ENCODE measurements at places on chromosomes 13 and 19.

DNA sequence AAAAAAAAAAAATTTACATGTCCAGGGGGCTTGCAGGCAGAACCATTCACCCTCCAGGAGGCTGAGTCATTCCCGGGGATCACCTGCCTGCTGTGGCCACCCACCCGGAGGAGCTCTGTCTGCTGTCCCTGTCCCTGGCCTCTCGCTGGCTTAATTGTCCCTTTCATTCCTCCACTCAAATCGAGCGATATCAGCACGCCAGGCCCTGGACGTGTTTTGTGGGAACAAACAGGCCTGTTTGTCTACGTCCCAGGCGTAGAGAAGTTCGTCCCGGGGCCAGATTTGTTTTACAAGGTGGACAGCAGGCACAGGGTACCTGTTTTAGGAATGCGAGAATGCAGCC, 21.2 kb downstream of the SULT2B1 start:
- no peak for DNase-seq

GRCh38 chr13:22369840-22370239, 699.0 kb downstream of the FGF9 start:
- DNase-seq = no peak

DNA sequence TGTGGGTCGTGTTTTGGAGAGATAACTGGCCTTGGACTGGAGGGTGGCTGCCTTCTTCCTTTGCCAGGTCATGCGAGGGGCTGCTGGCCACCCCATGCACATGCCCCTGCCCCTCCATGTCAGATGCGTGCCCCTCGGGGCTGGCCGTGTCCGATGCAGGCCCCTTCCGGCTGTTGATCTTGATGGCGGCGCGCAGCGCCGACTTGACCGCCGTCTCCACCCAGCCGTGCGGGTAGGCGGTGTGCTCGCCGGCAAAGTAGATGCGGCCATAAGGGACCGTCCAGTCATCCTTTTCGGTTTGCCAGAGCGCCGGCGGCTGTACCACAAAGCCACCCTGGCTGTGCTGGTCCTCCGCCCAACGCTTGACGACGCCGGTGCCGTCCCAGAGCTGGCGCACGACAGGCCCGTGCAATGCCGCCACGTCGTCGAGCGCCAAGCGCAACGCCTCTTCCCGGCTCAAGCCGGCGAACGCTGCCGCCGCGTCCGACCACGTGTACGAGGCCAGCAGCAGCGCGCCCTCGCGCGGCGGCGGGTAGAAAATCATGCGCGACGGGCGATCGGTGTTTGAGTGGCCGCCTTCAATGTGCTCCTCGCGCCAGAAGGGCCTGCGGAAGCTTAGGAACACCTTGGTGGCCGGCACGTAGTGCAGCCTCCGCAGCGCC, 6.9 kb downstream of the IL4I1 start:
- DNase-seq = no peak

GRCh38 chr19:21143854-21144253, 2.0 kb downstream of the ZNF431 start:
- DNase-seq = no peak

DNA sequence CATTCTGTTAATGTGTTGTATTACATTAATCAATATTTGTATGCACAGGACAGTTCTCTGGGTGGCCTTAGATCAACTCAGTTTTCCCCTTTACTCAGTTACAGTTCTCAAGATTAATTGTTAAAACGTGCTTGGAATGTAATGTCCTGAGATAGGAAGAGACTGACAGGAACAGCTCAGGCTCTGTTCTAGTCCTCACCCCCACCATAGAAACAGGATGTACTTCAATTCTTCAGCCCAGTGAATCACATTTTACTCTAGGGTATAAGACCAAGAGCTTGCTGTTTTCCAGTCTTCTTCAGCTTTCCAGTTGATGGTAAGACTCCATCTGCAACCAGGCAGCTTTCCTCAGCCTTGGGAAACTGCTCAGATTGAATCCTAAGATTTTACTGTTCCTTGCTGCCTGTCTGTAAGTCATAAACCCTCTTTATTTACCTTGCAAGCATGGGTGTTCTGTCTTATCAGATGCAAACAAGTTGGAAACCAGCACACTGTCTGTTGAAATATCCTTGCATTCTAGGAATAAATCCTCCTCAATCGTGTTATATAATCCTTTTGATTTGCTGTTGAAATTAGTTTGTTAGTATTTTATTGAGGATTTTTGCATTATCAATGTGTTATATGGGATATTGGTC, 836.9 kb upstream of the PCDH9 start:
- DNase-seq = no peak

GRCh38 chr13:98279473-98280175, 102.6 kb upstream of the RNF113B start:
- peak; percentile 81 for DNase-seq

- DNase-seq = no peak
Measured at GRCh38 chr13:99984461-99985240, 3.1 kb downstream of the ZIC2 start.

DNA sequence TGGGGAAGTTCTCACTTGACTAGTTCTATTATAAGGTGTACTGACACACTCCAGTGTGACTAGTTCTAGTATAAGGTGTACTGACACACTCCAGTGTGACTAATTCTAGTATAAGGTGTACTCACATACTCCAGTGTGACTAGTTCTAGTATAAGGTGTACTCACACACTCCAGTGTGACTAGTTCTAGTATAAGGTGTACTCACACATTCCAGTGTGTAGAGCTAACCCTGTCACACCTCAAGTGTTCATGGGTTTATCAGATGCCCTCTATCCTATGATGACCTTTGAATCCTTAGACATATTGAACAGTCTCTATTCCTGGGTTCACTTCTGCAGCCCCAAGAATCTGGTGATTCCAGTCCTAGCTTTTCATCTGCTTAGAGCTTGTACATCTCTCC, 54.6 kb upstream of the MYO16 start:
- DNase-seq = no peak

GRCh38 chr19:16896146-16897028, 7.6 kb downstream of the F2RL3 start:
- DNase-seq = no peak

DNA sequence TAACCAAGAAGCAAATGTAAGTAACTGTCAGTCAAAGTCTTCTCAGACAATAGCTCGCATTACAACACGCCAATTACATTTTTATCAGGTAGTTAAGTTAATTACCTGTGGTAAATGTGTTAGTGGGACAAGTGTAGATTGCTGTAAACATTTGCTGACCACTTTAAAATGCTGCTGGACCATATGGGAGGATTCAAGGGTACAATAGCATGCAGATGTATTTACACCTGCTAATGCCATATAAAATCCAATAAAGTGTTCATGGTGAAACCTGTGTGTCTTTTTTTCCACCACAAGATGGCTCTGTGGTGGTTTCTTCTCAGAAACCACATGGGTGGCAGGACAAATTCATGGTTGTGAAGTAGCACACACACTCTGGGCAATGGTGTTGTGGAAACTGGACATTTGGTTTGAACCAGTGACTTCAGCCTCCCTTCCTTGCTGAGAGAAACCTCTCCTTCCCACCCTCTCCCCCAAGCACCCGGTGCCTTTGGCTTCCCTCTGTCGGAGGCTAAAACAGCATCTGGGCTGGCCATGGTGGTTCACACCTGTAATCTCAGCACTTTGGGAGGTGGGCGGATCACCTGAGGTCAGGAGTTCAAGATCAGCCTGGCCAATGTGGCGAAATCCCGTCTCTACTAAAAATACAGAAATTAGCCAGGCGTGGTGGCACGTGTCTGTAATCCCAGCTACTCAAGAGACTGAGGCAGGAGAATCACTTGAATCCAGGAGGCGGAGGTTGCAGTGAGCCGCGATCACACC, 18.1 kb upstream of the GTF3A start:
- DNase-seq = peak; percentile 53

DNA sequence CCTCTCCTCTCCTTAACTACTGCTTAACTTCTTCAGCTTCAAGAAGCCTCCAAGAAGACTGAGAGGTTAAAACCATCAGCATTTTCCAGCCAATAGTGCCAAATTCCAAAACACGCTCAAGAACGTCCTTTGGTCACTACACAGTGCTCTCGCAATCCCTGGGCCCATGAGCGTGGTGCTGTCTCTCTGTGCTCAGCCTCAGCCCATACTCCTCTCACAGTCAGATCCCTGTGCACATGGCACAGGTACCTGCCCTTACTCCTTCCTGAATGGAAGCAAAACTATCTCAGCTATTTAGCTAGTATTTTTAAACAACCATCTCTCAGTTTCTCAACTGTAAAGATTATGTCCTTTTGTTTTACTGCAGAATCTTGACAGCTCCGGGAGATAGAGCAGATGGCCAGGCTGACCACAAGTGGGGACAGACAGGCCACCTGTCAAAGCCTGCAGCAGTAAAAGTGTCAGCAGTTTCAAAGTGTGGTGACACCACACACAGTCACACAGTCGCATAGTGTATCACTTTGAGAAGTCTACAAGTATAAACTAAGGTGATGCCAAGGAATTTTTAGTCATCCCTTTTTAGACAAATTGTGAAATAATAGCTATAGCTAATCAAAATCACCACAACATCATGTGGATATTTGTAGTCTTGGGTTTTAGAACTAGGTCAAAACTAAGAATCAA, 35.7 kb downstream of the DZIP1 start:
- no peak for DNase-seq

- DNase-seq = no peak
Measured at GRCh38 chr19:37980419-37981170, 73.6 kb downstream of the SIPA1L3 start.

DNA sequence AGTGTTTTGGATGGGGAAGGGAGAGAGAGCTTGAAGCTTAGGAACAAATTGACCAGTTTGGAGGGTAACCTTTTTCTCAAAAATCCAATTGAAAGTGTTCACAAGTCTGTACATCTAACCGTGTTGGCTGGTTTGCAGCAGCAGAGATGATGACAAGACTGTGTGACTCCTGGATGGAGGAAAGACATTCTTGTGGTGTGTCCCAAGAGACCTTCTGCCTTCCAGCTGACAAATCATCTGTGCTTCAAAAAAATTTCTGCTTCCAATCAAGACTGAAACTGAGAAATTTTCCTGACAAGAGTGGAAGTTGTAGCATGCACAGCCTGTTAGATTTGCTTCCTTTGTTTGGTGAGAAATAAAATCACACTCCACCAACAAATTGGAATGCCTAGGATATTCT, 56.2 kb downstream of the LACC1 start:
- no peak for DNase-seq

- DNase-seq = no peak
Measured at GRCh38 chr19:11457115-11457514, 21.7 kb downstream of the PRKCSH start.

DNA sequence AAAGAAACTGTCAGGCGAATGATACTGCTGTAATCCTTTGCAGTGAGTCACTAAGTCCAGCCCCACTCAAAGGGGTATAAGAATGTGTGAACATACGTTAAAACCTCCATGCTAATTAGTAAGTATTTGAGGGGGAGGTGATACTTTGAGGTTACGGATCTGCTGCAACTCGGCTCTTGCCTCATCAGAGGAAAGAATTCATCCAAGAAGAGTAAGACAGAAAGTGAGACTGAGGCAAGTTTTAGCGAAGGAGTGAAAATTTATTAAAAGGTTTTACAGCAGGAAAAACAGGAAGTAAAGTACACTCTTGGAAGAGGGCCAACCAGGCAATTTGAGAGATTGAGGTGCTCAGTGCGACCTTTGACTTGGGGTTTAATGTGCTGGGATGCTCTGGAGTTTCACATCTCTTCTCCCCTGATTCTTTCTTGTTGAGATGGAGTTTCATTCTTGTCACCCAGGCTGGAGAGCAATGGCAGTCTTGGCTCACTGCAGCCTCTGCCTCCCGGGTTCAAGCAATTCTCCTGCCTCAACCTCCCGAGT, 9.8 kb downstream of the CLEC4M start:
- DNase-seq = peak; percentile 83

GRCh38 chr13:50162001-50162400, 146.8 kb downstream of the KCNRG start:
- DNase-seq = no peak

- peak; percentile 66 for DNase-seq
Measured at GRCh38 chr13:26254583-26255111, 718 bp downstream of the CDK8 start.

DNA sequence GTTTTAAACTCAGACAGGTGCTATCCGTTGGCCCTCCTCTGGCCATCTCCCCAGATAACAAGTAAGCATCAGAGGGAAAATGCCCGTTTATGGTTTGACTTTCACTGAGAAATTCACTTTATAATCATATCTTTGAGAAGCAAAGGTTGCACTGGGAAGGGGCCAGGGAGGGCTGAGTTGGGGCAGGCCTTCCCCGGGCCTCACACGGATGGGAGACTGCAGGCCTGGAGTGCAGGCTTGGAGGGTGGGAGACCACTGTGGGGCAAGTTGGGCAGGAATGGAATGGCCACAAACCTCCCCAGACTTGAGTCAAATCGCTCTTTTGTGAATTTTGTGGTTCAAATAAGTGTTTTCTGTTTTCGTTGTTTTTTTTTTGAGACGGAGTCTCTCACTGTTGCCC, 451.7 kb downstream of the TSHZ3 start:
- DNase-seq = no peak

- no peak for DNase-seq
Measured at GRCh38 chr13:28817204-28817603, 2.9 kb upstream of the MTUS2 start.

- DNase-seq = no peak
Measured at GRCh38 chr13:28410096-28410495, 84.8 kb downstream of the FLT1 start.

DNA sequence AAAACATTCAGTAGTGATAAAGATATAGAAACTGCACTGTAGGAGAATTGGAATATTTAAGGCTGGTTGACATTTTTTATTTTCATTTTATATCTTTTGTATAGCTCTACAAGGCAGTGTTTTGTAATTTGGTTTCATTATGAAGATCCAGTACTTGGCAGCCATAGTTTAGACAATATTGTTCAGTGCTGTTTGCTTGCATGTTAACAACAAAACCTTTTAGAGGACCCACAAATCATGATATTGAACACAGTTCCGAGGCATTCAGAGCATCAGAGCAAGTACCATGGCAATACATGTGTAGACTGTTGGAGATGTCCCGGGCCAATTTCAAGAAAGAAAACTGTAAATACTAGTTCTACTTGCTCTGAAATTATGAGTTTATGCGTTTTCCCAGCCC, 25.6 kb upstream of the GARRE1 start:
- no peak for DNase-seq

DNA sequence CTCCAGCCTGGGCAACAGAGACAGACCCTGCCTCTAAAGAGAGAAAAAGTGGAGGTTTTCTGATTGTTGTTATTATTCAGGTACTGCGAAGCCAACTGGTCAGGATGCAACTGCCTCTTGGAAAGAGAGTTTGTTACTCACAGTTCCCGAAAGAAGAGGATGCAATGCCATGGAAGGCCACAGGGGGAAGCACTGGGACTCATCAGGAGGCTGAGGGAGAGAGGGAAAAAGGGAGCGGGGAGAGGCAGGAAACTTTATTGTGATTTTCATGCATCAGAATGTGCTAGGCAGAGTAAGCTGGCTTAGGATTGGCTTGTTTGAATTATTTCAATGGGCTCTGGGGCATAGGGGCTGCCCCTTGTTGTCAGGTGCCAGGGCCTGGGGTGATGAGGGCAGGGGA, 27.6 kb downstream of the MYO9B start:
- peak; percentile 21 for DNase-seq

- no peak for DNase-seq
Measured at GRCh38 chr13:59946944-59947343, 216.8 kb downstream of the DIAPH3 start.

DNA sequence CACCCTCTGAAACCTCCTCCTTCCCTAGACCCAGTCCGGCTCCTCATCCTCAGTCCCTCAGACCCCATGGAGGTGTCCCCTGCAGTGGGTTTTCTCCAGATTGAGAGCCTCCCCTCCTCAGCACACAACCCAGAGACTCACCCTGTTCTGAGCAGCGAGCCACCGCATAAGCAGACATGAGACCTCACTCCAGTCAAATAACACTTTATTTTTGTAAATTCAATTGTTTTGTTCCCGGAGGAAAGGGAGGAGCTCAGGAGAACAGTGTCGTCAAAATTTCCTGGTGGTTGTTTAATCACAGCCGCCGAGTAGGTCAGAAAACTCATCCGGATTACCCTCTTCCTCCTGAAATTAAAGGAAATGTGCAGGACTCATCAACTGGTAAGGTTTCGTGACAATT, 57.5 kb downstream of the ERICH4 start:
- DNase-seq = no peak

Measured in KBM-7 (cell line).